Heart left ventricle (tissue), 16 donors: ENCODE measurements at places on chromosomes 3 and 15. TPM values are rescaled to one million over a fixed set of nuclear protein-coding genes. Genes with fewer than 3 reads are reported as not detected.

ATP13A3 gene
- 76.1 TPM for total RNA-seq

FGD5 gene
- 22.5 TPM for total RNA-seq

PODXL2 gene
- total RNA-seq: 2.7 TPM

TUSC7 gene
- not detected for total RNA-seq

PRKCD gene
- 20.1 TPM for total RNA-seq

IL20RB gene
- 0.50 TPM for total RNA-seq

SPATA12 gene
- not detected for total RNA-seq

OXSR1 gene
- 22.6 TPM for total RNA-seq

IL5RA gene
- not detected for total RNA-seq

DNA sequence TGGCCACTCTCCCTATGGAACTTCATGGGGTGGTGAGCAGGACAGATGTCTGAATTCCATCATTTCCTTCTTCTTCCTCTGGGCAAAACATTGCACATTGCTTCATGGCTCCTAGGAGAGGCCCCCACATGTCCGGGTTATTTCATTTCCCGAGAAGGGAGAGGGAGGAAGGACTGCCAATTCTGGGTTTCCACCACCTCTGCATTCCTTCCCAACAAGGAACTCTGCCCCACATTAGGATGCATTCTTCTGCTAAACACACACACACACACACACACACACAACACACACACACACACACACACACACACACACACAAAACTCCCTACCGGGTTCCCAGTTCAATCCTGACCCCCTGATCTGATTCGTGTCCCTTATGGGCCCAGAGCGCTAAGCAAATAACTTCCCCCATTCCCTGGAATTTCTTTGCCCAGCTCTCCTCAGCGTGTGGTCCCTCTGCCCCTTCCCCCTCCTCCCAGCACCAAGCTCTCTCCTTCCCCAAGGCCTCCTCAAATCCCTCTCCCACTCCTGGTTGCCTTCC, 1.9 kb downstream of the RHO start:
- no peaks in the 10 kb centered on the region for H3K27me3 ChIP-seq
- no peak for DNase-seq
- no peak overlapping the region for H3K27ac ChIP-seq

DNA sequence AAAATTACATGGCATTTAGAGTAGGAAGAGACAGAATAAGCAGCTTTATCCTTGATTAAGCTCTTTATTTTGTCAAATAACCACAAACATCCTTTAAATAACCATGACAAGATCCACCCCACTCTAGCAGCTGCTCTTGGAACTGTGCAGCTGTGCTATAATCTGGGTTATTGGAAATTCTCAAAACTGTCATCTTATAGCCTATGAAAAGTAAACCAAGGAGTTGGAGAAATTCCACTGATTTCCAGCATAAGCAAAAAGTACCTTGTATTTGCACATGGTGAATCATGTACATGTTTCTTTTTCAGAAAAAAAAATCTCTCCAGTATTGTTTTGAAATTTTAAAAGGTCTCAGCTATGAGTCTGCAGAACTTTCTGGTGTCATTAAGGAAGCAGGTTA, 88.8 kb upstream of the ABI3BP start:
- H3K4me3 ChIP-seq: no peak overlapping the region
- DNase-seq: no peak
- H3K27me3 ChIP-seq: no peaks in the 10 kb centered on the region
- H3K4me1 ChIP-seq: no peaks in the 10 kb centered on the region
- no peak overlapping the region for H3K27ac ChIP-seq
- no peaks in the 10 kb centered on the region for H3K36me3 ChIP-seq

DNA sequence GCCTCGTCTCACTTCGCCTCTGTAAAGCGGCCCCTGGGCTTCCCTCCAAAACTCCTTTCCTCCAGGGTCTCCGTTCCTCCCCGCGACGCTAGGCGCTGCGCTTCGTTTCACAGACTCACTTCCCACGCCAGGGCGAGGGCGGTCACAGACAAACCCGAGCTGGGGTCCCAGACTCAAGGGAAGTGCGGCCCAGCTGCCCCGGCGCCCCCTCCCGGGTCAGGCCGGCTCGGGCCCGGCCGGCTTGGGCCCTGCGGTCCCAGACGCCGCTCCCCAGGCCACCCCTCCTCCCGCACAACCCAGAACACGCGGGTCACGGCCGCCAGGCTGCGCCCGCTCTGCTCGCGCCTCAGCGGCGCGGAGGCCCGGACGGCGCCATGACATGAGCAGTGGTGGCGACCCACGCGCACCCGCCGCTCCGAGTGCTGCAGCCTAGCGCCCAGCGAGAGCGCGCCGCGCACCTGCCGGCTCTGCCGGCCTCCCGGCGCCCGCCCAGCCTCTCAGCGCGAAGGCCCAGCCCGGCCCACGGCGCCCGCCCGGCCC, 547 bp downstream of the NUP210 start:
- H3K4me1 ChIP-seq: peaks cover 8% of the 10 kb centered on the region
- no peak overlapping the region for H3K27ac ChIP-seq
- no peaks in the 10 kb centered on the region for H3K36me3 ChIP-seq
- peak; percentile 45 for DNase-seq
- peaks cover 4% of the 10 kb centered on the region for H3K27me3 ChIP-seq
- peak overlapping the region; percentile 66 for H3K4me3 ChIP-seq

- DNase-seq: no peak
- peaks cover 14% of the 10 kb centered on the region for H3K27me3 ChIP-seq
- H3K4me1 ChIP-seq: peaks cover 6% of the 10 kb centered on the region
- H3K4me3 ChIP-seq: no peak overlapping the region
- H3K27ac ChIP-seq: no peak overlapping the region
- H3K36me3 ChIP-seq: no peaks in the 10 kb centered on the region
These were observed 5.2 kb downstream of the CSPG5 start for GRCh38 chr3:47573190-47574172.

- no peaks in the 10 kb centered on the region for H3K36me3 ChIP-seq
- no peak for DNase-seq
- H3K27ac ChIP-seq: no peak overlapping the region
- no peaks in the 10 kb centered on the region for H3K27me3 ChIP-seq
These were observed 6.6 kb upstream of the LIPC start for GRCh38 chr15:58425185-58425584.

GRCh38 chr3:170689893-170690660, 104.2 kb upstream of the SLC7A14 start:
- no peaks in the 10 kb centered on the region for H3K4me1 ChIP-seq
- peak; percentile 68 for DNase-seq
- H3K27ac ChIP-seq: no peak overlapping the region
- no peaks in the 10 kb centered on the region for H3K27me3 ChIP-seq
- H3K36me3 ChIP-seq: no peaks in the 10 kb centered on the region

- peaks cover 29% of the 10 kb centered on the region for H3K4me1 ChIP-seq
- no peaks in the 10 kb centered on the region for H3K27me3 ChIP-seq
- peak overlapping the region; percentile 56 for H3K27ac ChIP-seq
- no peaks in the 10 kb centered on the region for H3K36me3 ChIP-seq
These were observed 28.5 kb downstream of the BTD start for GRCh38 chr3:15629860-15630597.

DNA sequence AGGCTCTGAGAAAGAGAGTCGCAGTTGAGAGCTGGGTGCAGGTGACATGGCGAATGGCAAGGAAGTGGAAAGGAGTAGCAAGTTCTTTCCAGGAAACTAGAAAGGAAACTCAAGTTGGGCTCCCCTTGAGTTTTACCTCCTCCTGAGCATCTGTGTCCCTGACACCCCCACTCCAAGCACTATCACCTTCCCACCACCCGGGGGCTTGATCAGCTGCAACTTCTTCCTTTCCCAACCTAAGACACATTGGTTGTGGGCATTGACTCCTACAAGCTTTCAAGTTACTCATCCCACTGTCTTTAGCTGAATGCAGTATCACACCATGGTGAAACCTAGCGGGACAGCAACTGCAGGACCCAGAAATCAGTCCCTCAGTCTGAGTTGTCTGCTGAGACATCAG, 256.6 kb upstream of the NR2F2 start:
- no peaks in the 10 kb centered on the region for H3K36me3 ChIP-seq
- H3K4me3 ChIP-seq: no peak overlapping the region
- no peak overlapping the region for H3K27ac ChIP-seq
- no peaks in the 10 kb centered on the region for H3K27me3 ChIP-seq
- H3K4me1 ChIP-seq: no peaks in the 10 kb centered on the region

DNA sequence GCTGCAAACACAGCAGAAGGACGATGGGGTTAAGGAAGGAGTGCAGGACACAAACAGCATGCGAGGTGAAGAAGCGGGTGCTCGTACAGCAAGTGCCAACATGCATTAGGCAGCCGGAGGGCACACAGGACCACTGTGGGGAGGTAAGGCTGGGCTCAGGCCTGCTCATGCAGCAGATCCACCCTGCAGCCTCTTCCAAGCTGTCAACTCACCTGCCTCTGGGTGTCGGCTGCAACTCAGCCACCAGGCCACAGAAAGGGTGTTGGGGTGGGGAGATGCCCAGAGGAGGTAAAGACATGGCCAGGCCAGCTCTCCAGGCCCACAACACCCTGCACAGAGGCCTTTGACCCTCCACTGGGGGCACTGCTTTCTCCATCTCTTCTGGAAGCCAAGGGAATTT, 44.2 kb downstream of the TGM4 start:
- peaks cover 26% of the 10 kb centered on the region for H3K36me3 ChIP-seq
- no peaks in the 10 kb centered on the region for H3K27me3 ChIP-seq
- H3K27ac ChIP-seq: no peak overlapping the region
- no peak for DNase-seq
- no peaks in the 10 kb centered on the region for H3K4me1 ChIP-seq

DNA sequence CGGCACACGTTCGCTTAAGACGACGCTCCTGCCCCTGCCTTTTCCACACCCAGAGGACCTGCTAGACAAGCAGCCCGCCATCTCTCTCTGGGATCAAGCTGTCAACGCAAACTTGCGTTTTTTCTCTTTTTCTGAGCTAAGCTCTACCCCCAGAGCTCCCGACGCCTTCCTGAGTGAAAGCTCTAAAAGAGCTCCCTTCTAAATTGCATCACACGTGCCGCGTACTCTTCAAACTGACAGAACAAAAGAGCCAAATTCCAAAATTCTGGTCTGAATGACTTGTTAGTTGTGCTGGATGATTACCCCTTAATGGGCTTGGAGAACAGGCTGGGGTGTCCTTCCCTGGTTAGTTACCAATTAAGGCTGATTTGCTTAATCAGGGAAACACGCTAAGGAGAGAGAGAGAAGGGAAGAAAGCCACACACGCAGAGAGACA, 81.2 kb downstream of the MDFIC2 start:
- H3K4me1 ChIP-seq: no peaks in the 10 kb centered on the region
- no peaks in the 10 kb centered on the region for H3K27me3 ChIP-seq
- H3K4me3 ChIP-seq: no peak overlapping the region

- H3K36me3 ChIP-seq: no peaks in the 10 kb centered on the region
- no peaks in the 10 kb centered on the region for H3K27me3 ChIP-seq
- H3K4me3 ChIP-seq: no peak overlapping the region
- peaks cover 25% of the 10 kb centered on the region for H3K4me1 ChIP-seq
- DNase-seq: no peak
- peak overlapping the region; percentile 79 for H3K27ac ChIP-seq
These were observed 148.8 kb upstream of the TBL1XR1 start for GRCh38 chr3:177345973-177346503.

- H3K27me3 ChIP-seq: no peaks in the 10 kb centered on the region
- peak overlapping the region; percentile 34 for H3K27ac ChIP-seq
These were observed 177.7 kb upstream of the NR2E3 start for GRCh38 chr15:71632576-71633195.

GRCh38 chr3:34155108-34155507, 356.7 kb downstream of the PDCD6IP start:
- H3K4me3 ChIP-seq: no peak overlapping the region
- no peak overlapping the region for H3K27ac ChIP-seq
- H3K27me3 ChIP-seq: no peaks in the 10 kb centered on the region
- no peak for DNase-seq
- no peaks in the 10 kb centered on the region for H3K36me3 ChIP-seq
- H3K4me1 ChIP-seq: no peaks in the 10 kb centered on the region

- no peak for DNase-seq
- H3K36me3 ChIP-seq: no peaks in the 10 kb centered on the region
- no peak overlapping the region for H3K27ac ChIP-seq
- no peaks in the 10 kb centered on the region for H3K27me3 ChIP-seq
These were observed 660.8 kb downstream of the MECOM start for GRCh38 chr3:169002689-169003088.

GRCh38 chr3:56688191-56688590, 5.1 kb upstream of the TASOR start:
- no peaks in the 10 kb centered on the region for H3K36me3 ChIP-seq
- no peak overlapping the region for H3K4me3 ChIP-seq
- no peaks in the 10 kb centered on the region for H3K27me3 ChIP-seq
- peaks cover 4% of the 10 kb centered on the region for H3K4me1 ChIP-seq

DNA sequence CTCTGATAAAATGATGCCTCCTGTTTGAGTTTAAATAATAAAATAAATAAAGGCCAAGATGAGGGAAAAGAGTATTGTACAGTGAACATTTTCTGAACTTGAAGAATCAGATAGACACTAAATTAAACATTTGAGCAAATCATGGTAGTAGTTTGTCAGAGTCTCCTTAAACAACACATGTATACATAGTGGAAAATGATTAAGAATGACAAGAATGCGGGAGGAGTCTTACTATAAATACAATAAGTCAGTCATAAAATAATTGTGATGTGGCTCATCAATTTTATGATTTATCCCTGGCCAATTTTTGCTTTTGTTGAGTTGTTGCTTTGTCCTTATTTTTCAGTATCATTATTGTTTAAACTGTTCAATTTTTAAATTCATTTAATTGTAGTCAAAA, 158.0 kb upstream of the TMC3 start:
- H3K4me1 ChIP-seq: no peaks in the 10 kb centered on the region
- H3K27me3 ChIP-seq: no peaks in the 10 kb centered on the region
- H3K4me3 ChIP-seq: no peak overlapping the region
- H3K36me3 ChIP-seq: no peaks in the 10 kb centered on the region
- no peak for DNase-seq
- no peak overlapping the region for H3K27ac ChIP-seq

GRCh38 chr3:133383175-133383574, 16.7 kb upstream of the BFSP2 start:
- no peak for DNase-seq
- no peaks in the 10 kb centered on the region for H3K4me1 ChIP-seq
- no peaks in the 10 kb centered on the region for H3K36me3 ChIP-seq

DNA sequence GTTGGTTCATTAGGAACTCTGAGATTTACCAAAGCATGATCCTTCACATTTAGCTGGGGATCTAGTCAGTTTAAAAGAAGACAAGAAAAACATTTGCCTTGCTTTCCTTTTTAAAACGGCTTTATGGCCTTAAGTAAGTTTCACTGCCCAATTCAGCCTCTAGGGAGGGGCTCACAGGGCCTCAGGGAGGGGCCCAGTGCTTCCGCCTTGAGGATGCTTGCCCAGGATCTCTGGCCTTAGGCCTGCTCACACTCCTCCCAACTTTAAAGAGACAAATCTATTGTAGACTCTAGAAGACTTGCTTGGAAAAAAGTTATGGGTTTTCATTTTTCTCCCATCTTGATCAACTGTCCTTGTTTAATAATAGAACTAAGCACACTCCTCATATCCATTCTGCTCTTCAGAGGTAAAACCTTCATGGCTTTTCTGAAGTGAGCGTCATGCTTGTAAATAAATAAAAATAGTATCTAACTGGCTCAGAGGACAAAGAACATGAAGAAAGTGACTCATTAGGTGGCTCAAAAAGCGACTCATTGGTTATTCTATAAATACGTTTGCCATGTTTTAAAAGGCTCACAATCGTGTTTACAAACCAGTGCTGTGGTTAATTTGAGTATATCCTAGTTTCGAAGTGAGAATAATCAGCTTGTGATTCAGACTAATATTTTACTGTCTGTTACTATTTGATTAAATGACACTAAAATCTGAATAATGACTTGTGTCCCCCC, 13.7 kb downstream of the PDHB start:
- H3K36me3 ChIP-seq: peaks cover 46% of the 10 kb centered on the region
- no peaks in the 10 kb centered on the region for H3K4me1 ChIP-seq
- DNase-seq: peak; percentile 68
- H3K4me3 ChIP-seq: no peak overlapping the region
- peak overlapping the region; percentile 73 for H3K27ac ChIP-seq

GRCh38 chr15:52037889-52038505, 19.0 kb downstream of the MAPK6 start:
- no peak for DNase-seq
- H3K36me3 ChIP-seq: no peaks in the 10 kb centered on the region
- H3K27me3 ChIP-seq: no peaks in the 10 kb centered on the region
- H3K27ac ChIP-seq: no peak overlapping the region
